ENCODE measurements at places on chromosomes 7 and 10. TPM values are rescaled to one million over a fixed set of nuclear protein-coding genes. Genes with fewer than 3 reads are reported as not detected.

ZNF786 gene
- total RNA-seq, result 7.1 TPM

TBC1D12 gene
- total RNA-seq, result 3.7 TPM

HOXA7 gene
- 0.57 TPM for total RNA-seq

BPGM gene
- 23.1 TPM for total RNA-seq

TDRD1 gene
- 0.52 TPM for total RNA-seq

SPDYE2B gene
- not detected for total RNA-seq

FXYD4 gene
- 0.14 TPM for total RNA-seq

TMEM229A gene
- not detected for total RNA-seq

PDE6C gene
- total RNA-seq, result not detected

SPDYE8 gene
- total RNA-seq, result not detected

LLCFC1 gene
- not detected for total RNA-seq

CHAT gene
- 0.09 TPM for total RNA-seq

C7orf57 gene
- 0.05 TPM for total RNA-seq

H2BK1 gene
- total RNA-seq, result not detected

GLI3 gene
- total RNA-seq, result 3.2 TPM

BTBD16 gene
- total RNA-seq, result 0.14 TPM

TRRAP gene
- 11.3 TPM for total RNA-seq

CAMK2B gene
- 0.85 TPM for total RNA-seq

CYCS gene
- total RNA-seq, result 114 TPM

SPOCK2 gene
- total RNA-seq, result 91.6 TPM

IFIT1B gene
- total RNA-seq, result 0.38 TPM

C7orf25 gene
- total RNA-seq, result 2.3 TPM

ATOH7 gene
- total RNA-seq, result 0.05 TPM

TRPV5 gene
- total RNA-seq, result 0.05 TPM

FAM131B gene
- total RNA-seq, result 0.47 TPM

HMX2 gene
- total RNA-seq, result 0.05 TPM

NDUFB2 gene
- total RNA-seq, result 254 TPM

FBXL13 gene
- total RNA-seq, result 3.8 TPM

ANKRD2 gene
- total RNA-seq, result 0.05 TPM

HHEX gene
- 3.0 TPM for total RNA-seq

MACROH2A2 gene
- total RNA-seq, result 10.7 TPM

Measured in thymus (tissue), 14 donors.